ENCODE measurements at places on chromosomes 6 and 20. TPM values are rescaled to one million over a fixed set of nuclear protein-coding genes. Genes with fewer than 3 reads are reported as not detected.

- DNase-seq = no peak
- H3K27ac ChIP-seq = no peak overlapping the region
- H3K4me1 ChIP-seq = no peaks in the 10 kb centered on the region
- peak overlapping the region; percentile 48 for H3K4me3 ChIP-seq
- H3K27me3 ChIP-seq = peaks cover 62% of the 10 kb centered on the region
- H3K36me3 ChIP-seq = no peaks in the 10 kb centered on the region
Measured at GRCh38 chr6:7728855-7729590, 3.1 kb downstream of the BMP6 start.

GRCh38 chr20:46000262-46000996 is 8.3 kb upstream of the MMP9 start:
- H3K36me3 ChIP-seq = no peaks in the 10 kb centered on the region
- H3K4me3 ChIP-seq = no peak overlapping the region
- no peak for DNase-seq
- H3K27ac ChIP-seq = no peak overlapping the region
- H3K27me3 ChIP-seq = no peaks in the 10 kb centered on the region

- no peak for DNase-seq
- no peaks in the 10 kb centered on the region for H3K27me3 ChIP-seq
- H3K4me1 ChIP-seq = peaks cover 2% of the 10 kb centered on the region
- no peak overlapping the region for H3K27ac ChIP-seq
Measured at GRCh38 chr6:80197474-80197873, 91.0 kb downstream of the BCKDHB start.

WTAP gene
- 98.4 TPM for total RNA-seq
